ENCODE measurements at places on chromosomes 2 and 18. TPM values are rescaled to one million over a fixed set of nuclear protein-coding genes. Genes with fewer than 3 reads are reported as not detected.

DNA sequence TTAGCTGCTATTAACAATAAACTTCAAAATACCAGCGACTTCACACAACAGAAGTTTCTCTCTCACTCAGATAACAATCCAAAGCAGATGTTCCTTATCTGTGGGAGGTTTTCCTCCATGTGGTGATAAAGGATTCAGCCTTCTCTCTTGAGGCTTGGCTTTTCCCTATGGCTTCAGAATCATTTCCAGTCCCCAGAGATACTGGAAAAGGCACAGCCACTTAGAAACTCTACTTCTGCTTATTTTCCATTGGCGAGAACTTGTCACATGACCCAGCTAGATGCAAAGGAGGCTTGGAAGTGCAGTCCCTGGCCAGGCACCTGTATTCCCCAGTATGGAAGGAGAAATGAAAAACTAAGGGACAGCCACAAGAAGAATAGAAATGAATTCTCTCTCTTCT, 344.8 kb downstream of the MTX2 start:
- DNase-seq, result no peak

GRCh38 chr2:144430722-144431391, 89.1 kb downstream of the ZEB2 start:
- peak; percentile 41 for DNase-seq

- DNase-seq, result no peak
Measured at GRCh38 chr2:188495969-188496431, 204.3 kb downstream of the GULP1 start.

The TUBB8B gene
- not detected for total RNA-seq

Measured in renal cortical epithelial cell (primary cell).